ENCODE measurements at places on chromosomes 3 and 15.
A peak's percentile ranks its signal among the peaks of the same experiment; 100 is the strongest.

- DNase-seq, result no peak
These were observed 3.6 kb upstream of the EIF4E3 start for GRCh38 chr3:71728632-71729342.

DNA sequence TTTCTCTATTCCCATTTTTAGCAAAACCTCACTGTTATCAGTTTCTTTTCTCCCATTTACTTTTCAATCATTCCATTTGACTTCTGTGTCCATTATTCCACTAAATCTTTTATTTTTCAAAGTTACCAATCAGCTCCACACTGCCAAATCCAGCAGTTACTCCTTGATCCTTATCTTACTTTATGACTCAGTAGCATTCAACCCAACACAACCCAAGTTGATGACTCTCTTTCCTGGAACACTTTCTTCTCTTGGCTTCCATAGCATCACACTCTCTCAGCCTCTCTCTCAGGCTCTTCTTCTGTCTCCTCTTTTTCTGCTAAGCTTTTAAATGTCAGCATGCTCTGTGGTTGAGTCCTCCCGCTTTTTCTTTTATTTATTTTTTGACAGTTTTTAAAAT lies 36.3 kb downstream of the RASGRP1 start:
- DNase-seq, result no peak

- no peak for DNase-seq
These were observed 219.0 kb downstream of the LSAMP start for GRCh38 chr3:116226266-116226665.

DNA sequence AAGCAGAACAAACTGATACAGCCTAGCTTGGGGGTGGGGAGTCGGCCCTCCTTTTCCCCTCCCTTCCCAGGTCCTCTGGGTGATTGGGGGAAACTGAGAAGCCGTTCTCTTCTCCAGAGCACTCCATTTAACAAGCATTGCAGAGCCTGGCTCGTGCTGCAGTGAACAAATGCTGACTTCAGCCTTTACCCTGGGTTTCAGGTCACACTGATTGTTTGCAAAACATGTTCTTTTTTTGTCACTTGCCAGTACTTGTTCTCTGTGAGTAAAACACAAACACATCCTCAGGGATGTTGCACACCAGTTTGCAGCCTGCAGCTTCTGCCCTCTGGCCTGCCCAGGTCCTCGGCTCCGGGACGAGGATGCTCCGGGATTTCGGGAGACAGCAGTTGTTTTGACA lies 132.8 kb downstream of the PGPEP1L start:
- no peak for DNase-seq

DNA sequence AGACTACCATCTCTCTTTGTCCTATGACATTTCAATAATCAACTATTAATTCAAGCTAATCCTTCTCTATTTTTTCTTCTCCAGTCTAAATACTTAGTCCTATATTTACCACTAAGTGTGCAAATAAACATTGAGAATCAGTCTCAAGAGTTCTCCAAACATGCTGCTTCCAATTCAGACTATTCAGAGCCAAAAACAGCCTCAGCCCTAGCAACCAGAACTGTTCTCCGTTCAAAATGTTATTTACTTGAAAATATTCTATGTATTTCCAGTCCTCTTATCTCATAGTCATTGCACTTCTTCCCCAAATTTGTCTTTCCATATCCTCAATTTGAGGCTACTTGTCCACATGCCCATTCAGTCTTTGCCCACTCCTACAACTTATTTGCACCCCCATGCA lies 805.5 kb downstream of the IGSF11 start:
- DNase-seq, result no peak

- no peak for DNase-seq
These were observed 2.7 kb downstream of the ZMAT3 start for GRCh38 chr3:179068779-179069530.

DNA sequence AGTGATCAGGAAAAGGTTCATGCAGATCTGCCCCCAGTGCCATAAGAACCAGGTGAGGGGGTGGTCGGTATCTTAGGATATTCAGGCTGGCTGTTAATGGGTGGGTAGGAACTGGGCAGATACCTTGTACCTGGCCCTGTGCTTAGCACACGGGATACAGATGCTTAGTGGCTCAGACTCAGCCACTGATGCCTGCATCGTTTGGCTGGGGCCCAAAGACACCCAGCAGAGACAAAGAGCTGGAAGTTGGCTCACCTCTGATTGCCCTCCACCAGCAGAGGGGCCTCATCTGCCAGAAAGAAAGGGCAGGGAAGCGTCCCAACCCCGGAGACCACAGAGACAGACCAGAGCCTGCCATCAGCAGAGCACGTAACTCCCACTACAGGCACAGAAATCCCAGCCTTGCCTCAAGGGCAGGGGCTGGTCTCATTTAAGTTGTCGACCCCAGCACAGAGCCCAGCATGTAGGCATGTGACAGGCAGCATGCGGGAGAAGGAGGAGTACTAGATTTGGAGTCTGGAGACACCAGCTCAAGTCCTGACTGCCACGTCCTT lies 64.1 kb upstream of the SLC6A1 start:
- no peak for DNase-seq

DNA sequence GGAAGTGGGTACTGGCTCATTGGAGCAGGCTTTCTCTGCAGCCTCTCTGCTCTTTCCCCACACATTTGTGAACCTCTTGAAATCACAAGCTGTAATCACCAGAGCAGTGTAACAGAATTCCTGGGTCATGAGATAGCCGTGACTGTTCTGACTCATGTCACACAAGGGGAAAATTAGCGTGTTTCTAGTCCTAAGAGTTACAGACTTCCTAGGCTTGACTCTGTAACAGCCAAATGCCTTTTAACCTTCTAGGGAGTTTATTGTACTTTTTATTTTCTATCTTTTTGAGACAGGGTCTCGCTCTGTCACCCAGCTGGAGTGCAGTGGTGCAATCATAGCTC lies 54.7 kb upstream of the TRAK1 start:
- no peak for DNase-seq

GRCh38 chr15:85639752-85640381 lies 154.9 kb downstream of the KLHL25 start:
- DNase-seq, result no peak

GRCh38 chr15:58021332-58022230 lies 43.9 kb downstream of the ALDH1A2 start:
- no peak for DNase-seq

DNA sequence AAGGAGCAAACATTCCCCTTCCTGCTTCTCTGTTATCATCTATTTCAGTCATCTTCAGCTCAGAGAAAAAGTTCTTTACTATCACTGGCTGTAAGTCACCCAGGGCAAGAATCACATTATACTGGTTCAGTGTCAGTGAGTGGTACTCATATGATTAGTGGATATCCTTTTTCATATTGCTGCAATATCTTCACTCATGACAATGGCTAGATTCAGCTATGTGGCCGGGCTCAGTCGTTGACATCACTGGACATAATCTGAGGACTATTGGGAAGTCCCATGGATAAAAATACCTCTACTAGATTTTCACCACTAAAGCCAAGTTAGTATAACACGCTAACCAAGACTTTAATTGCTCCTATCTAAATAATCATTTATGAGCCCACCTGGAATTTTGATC lies 91.3 kb upstream of the UBE2E2 start:
- no peak for DNase-seq

DNA sequence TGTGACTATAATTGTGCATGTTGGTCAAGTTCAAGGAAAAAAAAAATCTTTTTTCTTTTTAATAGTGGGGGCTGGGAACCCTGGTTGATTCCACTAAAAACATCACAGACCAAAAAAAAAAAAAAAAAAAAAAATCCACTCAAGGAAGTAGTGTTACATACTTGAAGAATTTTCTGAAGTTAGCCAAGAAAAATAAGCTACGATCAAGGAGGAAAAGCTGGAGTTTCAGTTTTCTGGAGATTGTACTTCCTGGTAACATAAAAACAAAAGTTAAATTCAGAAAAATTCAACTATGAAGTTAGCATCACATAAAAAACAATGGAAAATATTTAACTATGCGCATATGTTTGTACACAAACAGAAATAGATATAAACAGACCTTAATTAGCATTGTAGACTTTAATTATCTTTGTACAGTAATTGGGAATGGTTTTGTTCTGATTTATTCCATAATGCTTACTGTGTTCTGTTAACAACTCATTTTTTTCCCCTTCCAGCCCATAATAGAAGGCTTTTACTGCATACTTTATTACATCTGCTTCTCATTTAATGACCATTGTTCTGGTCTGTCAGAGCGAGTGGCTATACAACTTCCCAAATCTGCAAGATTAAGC lies 194.3 kb downstream of the RORA start:
- DNase-seq, result no peak

GRCh38 chr3:159057621-159058020 lies 255.8 kb downstream of the MFSD1 start:
- DNase-seq, result no peak

DNA sequence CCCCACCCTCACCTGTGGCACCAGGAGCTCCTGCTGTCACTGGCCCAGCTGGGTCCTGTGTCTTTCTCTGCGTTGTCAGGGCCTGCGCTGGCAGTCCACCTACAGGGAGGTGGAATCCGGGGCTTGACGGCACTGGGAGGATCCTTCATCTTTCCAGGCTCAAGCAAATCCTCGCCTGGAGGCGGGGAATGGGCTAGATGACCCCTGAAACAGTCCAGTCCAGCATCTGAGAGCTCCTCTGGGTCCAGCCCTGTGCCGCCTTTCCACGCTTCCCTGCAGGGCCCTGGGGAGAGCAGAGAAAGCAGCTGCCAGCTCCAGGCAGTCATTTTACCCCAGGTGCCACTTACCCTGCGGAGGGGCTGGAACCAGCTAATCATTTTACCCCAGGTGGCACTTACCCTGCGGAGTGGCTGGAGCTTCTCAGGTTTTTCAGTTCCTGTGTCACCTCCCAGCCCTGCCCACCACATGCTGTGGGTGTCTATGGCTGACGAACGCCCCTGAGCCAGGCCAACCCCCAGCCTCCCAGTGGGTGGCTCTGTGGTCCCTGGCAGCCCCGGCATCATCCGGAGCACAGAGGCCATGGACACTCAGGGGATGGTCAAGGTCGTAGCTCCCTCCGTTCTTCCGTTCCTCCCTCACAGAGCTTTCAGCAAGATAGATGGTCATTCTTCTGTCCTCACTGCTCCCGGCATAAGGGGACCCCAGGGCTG lies 17.9 kb upstream of the ADIPOQ start:
- no peak for DNase-seq

GRCh38 chr3:19348941-19349564 lies 200.7 kb downstream of the KCNH8 start:
- DNase-seq, result no peak

GRCh38 chr15:35349916-35350315 lies 196.0 kb downstream of the DPH6 start:
- DNase-seq, result no peak

GRCh38 chr3:112974178-112974517 lies 755 bp downstream of the CD200R1 start:
- no peak for DNase-seq

DNA sequence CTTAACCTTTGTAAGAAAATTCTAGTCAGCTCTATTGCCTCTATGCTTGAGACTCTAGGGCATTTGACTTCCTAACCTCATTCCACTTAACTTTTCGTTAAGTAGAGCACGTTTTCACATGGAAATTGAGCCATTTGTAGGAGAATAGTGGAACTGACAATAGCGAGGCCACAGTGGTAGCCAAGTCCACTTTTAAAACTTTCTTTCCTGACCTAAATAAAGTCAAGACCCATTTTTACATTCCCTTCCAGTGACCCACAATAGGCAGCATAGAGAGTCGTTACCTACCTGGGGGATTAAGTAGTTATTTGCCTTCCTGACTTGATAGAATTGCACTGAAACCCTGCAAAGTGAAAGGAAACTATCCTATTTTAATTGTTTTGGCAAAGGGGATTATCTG lies 386.0 kb upstream of the NECTIN3 start:
- no peak for DNase-seq

DNA sequence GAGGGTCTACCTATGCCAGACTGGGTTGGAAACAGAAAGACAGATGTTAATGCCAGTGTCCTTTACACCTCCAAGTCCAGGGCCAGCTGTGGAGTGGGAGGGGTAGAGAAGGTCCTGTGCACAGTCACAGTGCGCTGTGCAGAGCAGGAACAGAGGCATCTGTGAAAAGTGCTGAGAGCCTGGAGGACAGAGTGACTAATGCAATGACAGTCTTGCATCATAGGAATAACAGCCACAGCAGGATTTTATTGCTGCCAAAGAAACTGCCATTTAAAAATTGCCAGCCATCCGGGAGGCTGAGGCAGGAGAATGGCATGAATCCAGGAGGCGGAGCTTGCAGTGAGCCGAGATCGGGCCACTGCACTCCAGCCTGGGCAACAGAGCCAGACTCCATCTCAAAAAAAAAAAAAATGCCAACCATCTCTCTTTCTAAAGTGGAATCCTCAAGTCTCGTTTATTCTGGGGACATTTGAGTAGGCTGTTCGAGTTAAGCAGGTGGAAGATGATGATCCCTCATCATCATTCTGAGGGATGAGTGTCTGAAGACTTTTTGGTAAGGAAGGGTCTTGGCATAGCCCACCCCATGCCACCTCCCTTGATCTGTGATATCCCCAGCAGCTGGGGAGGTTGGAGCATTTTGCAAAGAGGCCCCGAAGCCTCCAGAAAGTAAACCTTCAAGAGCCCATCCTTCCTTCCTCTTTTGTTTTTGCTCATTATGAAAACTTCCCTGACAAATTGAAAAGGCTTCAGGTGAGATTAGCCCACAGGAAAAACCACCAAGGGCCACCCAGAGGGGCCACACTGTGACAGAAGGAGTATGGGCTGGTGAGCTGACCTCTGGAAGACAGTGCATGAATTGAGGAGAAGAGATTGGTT lies 7.7 kb downstream of the CCR2 start:
- DNase-seq, result no peak

DNA sequence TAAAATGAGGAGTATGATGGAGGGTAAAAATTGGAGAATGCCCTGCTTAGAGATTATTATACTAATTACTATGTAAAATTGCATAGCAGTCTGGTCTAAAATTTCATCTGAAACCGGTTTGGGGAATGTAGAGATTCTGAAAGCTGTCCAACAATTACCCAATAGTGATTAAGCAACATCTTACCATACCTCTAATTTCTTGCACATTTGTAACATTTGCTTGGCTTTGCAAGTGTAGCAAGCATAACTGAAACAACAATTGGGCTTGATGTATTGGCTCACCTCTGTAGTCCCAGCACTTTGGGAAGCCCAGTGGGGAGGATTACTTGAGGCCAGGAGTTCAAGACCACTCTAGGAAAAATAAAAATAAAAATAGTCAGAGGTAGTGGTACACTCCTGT lies 17.4 kb downstream of the AADACL2 start:
- DNase-seq, result no peak

- DNase-seq, result peak; percentile 21
These were observed 58.2 kb downstream of the FGD5 start for GRCh38 chr3:14876921-14877333.

- no peak for DNase-seq
These were observed 75.5 kb downstream of the EBLN2 start for GRCh38 chr3:73136941-73137340.

GRCh38 chr3:154602241-154602640 lies 172.3 kb upstream of the GPR149 start:
- DNase-seq, result no peak

- DNase-seq, result no peak
These were observed 74.7 kb upstream of the ZNF385D start for GRCh38 chr3:21825684-21826083.

DNA sequence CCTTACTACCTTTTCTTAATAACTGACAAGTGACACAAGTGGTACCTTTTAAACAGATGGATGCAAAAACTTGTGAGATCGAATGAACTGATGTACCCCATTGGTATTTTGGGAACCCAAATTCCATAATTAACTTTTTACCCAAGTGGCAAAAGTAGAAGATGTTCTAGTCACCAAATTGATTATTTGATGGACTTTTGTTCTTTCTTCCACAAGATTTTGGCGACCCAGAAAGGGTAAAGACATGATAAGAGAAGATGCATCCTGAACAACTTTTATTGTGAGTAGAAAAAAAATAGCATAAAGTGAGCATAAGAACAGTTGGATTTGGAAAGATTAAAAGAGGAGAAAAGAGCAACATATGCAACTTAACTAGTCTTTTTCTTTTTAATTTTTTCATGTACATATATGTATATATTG lies 159.5 kb downstream of the TIGIT start:
- DNase-seq, result no peak

Data from pancreas (tissue), 10 donors.